ENCODE measurements at places on chromosomes 1 and 21.

- no peak for DNase-seq
These were observed 26.2 kb upstream of the SIM2 start for GRCh38 chr21:36672737-36673136.

GRCh38 chr1:185786524-185786923, 52.3 kb downstream of the HMCN1 start:
- no peak for DNase-seq

DNA sequence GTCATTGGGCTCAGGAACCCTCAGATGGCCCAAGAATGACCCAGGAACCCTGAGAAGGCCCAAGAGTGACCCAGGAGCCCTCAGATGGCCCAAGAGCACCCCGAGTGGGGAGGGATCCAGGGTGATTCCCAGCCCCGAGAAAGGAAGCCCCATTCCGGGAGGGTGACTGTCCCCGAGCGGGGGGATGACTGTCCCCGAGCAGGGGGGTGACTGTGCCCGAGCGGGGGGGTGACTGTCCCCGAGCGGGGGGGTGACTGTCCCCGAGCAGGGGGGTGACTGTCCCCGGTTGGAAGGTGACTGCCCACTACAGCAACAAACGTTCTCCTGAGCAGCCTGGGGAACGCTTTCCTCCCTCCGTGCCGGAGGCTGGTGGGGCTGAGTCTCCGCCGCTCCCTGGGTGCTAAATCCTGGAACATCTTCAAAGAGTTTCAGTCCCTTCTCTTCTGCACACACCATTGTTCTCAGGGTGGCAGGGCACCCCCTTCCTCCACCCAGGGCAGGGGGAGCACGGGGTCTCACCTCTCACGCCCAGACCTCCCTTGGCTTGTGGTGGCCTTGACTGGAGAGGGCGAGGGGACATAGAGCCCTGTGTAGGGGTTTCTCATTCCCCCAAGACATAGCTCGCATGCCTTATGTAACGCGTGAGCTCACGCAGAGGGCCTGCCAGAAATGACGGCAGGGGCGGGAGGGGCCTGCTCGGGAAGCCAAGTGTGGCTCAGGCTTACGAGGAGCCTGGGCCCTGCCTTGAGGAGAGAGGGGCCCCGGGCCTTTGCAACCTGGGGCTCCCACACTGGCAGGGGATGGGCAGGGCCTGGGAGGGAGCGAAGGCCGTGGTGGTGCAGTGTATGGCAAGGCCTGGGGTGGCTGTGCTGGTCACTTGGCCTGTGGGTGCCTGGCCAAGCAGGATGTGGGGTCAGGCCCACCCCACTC, 14.3 kb upstream of the SKI start:
- no peak for DNase-seq

- no peak for DNase-seq
These were observed 243.2 kb downstream of the ATG4C start for GRCh38 chr1:63027176-63027575.

DNA sequence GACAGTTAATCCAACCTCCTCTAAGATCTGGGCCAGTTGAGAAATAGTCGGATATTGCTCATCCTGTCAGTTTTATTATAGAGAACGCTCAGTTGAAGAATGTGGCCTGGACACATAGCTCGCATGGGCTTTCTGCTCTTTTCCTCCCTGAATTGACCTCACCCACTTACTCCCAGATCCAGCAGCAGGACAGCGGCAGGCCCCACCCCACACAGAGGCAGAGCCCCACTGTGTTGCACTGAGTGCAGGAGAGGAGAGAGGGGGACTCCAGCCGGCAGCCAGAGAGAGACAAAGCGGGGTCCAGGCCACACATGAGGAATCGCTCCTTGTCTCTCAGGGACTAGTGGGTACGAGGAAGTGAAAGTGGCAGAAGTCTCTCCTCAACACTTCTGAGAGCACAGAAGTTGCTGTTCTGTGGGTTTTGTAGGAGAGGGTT, 78.6 kb downstream of the LAMC1 start:
- no peak for DNase-seq

DNA sequence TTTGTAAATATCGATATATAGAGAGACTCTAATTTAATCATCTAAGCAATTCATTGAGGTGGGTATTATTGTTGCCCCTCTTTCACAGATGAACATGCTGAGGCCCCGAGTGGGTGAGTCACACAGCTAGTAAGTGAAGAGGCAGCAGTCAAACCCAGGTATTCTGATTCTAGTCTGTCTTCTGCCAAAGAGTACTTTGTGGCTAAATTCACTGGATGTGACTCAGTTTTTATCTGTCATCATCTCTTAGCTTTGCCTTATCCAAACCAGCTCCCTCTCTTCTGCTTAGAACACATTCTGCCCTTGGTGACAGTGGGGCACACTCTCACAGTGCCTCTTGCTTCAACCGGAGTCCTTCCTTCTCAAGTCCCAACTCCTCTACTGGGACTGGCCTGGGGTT, 11.5 kb downstream of the FCRL5 start:
- DNase-seq, result no peak

DNA sequence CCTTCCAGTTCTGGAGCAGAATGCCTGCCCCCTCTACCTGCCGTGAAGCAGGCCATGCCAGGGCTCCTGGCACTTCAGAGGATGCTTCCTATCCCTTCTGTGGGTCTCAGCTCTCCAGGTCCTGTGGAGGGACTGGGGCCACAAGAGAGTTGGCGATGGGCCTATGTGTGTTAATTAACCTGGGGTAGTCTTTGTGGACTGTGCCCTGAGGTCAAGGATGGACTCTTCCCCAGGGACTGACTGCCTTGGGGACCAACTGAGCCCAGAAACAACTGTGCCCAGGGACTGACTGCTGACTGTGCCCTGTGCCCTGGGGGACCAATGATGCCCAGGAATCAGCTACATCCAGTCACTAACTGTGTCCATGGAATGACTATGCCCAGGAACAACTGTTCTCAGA, 37.5 kb upstream of the POU3F1 start:
- no peak for DNase-seq

GRCh38 chr1:220526294-220526693, 1.6 kb upstream of the MARK1 start:
- no peak for DNase-seq

Measured in activated CD4-positive, CD25-positive, alpha-beta regulatory T cell (primary cell).